ENCODE measurements at places on chromosomes 3 and 15. TPM values are rescaled to one million over a fixed set of nuclear protein-coding genes. Genes with fewer than 3 reads are reported as not detected.

Gene NRROS
- polyA plus RNA-seq: 0.61 TPM

Gene MRPL47
- polyA plus RNA-seq: 21.1 TPM

Gene PP2D1
- not detected for polyA plus RNA-seq

Gene B3GALNT1
- polyA plus RNA-seq: 2.0 TPM

DNA sequence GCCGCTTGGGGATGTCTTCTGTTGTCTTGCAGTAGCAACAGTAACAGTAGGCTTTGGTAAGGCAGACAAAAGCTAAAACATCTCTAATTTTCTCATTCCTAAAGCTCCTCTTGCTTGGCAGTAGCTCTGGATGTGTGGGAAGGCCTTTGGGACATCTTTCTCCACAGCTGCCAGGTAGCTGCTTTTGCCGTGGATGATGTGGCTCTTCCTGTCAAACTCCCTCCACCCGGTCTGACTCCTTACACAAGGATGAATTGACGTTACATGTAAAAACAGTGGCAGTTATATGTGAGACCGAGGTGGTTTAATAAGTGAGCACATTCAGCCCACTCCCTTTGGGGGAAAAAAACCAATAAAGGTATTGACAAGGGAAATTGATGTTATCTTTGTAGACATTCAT is 309.1 kb downstream of the TUSC7 start:
- H3K27me3 ChIP-seq: no peaks in the 10 kb centered on the region
- no peak overlapping the region for H3K4me3 ChIP-seq
- H3K27ac ChIP-seq: no peak overlapping the region
- H3K36me3 ChIP-seq: no peaks in the 10 kb centered on the region
- DNase-seq: no peak

DNA sequence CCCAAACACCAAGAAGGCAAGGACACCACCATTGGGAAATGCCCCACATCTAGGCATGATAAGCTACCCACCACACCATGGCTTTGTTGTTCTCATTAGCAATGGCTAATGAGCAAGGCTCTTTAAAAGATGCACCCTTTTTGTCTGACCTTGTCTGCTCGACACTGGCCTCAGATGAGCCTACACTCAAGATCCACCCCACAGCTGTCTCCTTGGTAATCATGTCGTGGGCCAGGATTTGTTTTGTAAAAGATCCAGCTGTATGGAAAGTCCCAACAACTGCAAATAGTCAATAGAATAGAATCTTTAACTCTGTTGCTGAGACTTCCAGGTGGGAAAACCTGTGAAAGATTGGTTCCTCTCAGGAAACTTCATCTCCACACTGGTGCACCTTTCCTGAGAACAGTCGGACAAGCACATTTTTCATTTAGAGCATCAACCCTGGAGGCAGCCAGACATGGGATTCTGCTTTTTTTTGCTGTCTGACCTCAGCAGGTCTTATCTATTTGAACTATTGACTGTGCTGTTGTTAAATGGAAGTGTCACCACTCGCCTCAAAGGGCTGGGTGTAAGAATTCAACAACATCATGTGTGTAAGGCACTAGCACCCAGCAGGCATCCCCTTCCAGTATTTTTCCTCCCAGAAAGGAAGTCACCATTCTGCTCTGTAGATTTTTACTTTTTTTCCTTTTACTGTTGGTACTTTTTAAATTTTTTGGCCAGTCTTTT is 35.5 kb downstream of the DUT start:
- H3K4me1 ChIP-seq: no peaks in the 10 kb centered on the region
- no peaks in the 10 kb centered on the region for H3K27me3 ChIP-seq
- no peak overlapping the region for H3K4me3 ChIP-seq

- no peaks in the 10 kb centered on the region for H3K4me1 ChIP-seq
- DNase-seq: no peak
Observed at GRCh38 chr3:69182588-69183316, 60.4 kb upstream of the LMOD3 start.

DNA sequence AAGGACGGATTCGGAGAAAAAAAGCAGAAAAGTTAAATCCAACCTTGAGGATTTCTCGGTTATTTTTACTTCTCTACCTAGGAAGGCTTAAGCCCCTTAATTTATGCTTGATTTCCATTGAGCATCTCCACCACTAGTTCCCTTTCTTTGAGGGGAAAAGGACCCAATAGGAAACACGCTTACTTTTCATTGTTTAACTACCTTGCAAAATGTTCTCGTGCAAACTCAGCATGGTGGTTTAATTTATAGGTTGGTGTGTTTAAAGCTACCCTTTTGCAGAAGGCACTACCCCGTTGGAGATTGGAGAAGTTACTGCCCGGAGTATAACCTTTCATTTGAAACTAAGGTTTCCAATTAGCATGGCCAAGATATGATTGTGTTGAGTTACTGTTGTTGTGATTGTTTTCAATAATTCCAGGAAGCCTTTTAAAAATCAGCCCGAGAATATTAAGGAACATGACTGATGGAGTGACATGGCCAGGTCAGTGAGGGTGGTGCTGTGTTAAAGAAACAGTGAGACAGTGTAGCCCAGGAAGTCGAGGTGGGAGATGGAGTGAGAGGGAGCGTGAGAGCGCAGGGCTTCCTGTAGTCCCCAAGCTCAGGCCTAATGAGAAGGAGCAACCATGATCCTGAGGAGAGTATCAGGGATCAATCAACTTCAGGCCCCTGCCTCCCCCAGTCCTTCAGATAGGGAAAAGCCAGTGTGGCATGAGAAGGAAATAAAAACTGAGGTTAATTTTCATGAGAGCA is 76.6 kb downstream of the AQP9 start:
- H3K4me1 ChIP-seq: no peaks in the 10 kb centered on the region
- no peaks in the 10 kb centered on the region for H3K36me3 ChIP-seq
- no peaks in the 10 kb centered on the region for H3K27me3 ChIP-seq
- no peak for DNase-seq
- no peak overlapping the region for H3K4me3 ChIP-seq

DNA sequence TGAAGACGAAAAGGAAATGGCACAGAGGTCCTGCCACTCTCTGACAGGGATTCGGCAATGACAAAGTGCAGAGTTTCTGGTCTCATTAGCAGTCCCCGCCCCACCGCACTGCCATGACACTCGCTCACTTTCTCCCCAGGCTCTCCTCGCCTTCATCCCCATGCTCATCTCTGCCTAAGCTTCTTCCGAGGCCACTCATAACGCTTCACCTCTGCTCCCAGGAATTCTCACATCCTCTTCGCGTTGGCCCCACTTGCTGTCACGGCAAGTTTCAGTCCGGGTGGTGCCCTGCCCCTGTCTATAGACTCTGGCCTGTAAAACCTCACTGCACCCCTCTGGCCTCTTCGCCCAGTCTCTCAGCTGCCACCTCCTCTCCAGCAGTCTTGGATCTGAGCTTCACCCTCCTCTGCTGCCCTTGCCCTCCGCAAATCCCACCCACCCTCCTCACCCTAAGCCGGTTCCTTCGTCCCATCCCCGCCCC is 654 bp downstream of the RUBCN start:
- H3K27ac ChIP-seq: peak overlapping the region; percentile 59
- no peak for DNase-seq
- peak overlapping the region; percentile 94 for H3K4me3 ChIP-seq

DNA sequence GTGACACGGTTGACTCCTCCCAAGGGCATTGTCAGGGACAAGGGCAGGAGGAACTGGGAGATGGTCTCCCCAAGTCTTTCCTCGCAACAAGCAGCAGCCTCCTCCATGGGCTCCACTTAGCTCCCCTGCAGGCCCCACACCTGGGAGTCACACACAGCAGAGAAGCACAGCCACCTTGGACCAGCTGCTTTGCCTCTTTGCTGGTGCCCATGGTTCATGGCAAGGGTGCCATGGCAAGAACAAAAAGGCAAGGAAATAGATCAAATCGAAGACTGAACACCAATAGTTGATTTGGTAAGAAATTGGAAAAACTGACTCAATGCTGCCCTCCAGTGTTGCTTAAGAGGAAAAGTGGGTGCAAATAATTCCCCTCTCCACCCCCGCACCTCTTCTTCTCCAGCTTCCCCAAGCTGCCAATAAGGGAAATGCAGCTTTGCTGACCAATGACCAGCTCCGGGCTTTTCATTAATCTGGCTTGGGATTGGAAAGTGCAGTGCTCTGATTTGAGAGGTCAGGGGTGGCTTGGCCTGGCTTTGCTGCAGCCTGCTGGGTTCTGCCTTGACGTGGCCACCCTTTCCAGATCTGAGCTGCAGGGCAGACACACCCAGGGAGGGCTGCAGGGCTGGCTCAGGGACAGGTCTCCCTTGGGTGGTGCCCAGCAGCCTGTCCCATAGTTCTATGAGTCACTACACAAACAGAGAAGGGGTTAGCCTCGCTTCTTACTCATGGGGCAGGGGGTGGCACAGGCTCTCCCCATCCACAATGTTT is 162.0 kb downstream of the KLF13 start:
- no peak for DNase-seq
- H3K27ac ChIP-seq: no peak overlapping the region
- H3K27me3 ChIP-seq: no peaks in the 10 kb centered on the region
- H3K4me1 ChIP-seq: peaks cover 8% of the 10 kb centered on the region
- no peaks in the 10 kb centered on the region for H3K36me3 ChIP-seq
- no peak overlapping the region for H3K4me3 ChIP-seq

DNA sequence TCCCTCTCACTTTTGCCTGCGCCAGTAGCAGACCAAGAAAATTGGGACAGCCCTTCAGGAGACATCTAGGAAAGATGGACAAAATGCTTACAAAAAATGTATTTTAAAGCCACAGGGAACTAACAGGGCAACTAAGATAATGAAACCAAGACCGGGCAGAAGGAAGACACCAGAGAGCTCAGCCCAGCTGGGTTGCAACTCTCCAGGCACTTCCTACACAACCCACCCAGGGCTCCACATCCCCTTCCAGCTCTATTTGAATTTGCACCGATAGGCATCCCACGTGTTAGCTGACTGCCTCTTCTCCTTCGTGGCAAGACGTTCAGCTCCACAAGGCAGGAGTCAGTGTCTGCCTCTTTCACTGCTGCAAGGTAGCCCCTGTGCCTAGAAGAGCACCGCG is 6.6 kb upstream of the ATP10A start:
- no peaks in the 10 kb centered on the region for H3K4me1 ChIP-seq
- H3K27me3 ChIP-seq: no peaks in the 10 kb centered on the region
- no peak for DNase-seq
- H3K36me3 ChIP-seq: no peaks in the 10 kb centered on the region
- no peak overlapping the region for H3K4me3 ChIP-seq

DNA sequence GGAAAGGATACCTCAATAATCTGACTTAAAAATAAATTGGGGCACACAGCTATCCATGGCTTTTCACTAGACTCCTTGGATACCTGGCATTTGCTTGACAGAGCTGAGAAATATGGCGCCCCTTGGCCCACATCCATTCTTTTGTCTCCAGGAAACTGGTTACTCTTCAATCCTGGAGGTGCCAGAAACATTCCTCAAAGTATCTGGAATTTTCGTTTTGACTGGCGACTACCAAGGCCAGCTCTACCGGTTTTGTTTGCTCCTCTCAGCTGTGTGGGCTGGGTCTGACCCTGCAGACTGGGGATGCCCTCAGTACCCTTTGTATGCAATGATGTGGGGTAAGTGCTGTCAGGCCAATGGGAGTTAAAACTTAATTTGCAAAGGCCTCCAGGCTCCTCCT is 27.0 kb downstream of the KATNBL1 start:
- H3K4me1 ChIP-seq: peaks cover 12% of the 10 kb centered on the region
- no peak overlapping the region for H3K4me3 ChIP-seq
- H3K27me3 ChIP-seq: no peaks in the 10 kb centered on the region
- DNase-seq: peak; percentile 38
- H3K27ac ChIP-seq: no peak overlapping the region

- H3K4me1 ChIP-seq: no peaks in the 10 kb centered on the region
- no peaks in the 10 kb centered on the region for H3K27me3 ChIP-seq
- DNase-seq: no peak
- H3K27ac ChIP-seq: no peak overlapping the region
- H3K36me3 ChIP-seq: no peaks in the 10 kb centered on the region
Observed at GRCh38 chr3:120203016-120203415, 82.0 kb downstream of the GPR156 start.

- H3K4me1 ChIP-seq: no peaks in the 10 kb centered on the region
- no peaks in the 10 kb centered on the region for H3K36me3 ChIP-seq
- no peak for DNase-seq
Observed at GRCh38 chr3:3353153-3353552, 173.7 kb upstream of the CRBN start.

DNA sequence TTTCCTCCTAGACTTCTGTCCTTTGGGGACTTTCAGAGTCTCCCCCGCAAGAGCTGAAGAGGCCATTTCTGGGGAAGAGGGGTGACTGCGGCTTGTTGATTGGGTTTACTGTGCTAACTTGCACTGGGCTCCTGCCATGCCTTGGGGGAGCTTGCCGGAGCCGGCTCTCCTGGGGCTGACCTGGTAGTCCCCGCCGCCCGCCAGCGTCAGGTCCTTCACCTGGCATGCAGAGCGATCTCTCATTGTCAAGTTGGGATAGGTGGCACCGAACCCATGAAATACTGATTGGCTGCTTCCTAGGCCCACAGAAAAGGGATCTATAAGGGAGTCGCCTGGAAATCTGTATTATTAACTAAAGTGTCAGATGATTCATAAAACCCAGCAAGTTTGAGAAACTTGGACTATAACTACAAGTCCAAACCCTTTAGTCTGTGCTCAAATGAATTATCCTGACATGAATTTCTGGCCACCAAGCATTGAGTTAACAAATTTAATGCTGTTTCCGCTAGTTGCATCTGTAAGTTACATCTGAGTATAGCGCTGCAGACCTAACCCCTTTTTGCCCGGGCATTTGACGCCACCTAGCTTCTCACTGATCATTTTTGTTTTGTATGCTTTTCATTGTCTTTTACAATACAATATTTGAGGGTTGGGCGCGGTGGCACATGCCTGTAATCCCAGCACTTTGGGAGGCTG is 607 bp upstream of the IMP3 start:
- H3K4me3 ChIP-seq: peak overlapping the region; percentile 90
- peak overlapping the region; percentile 92 for H3K27ac ChIP-seq
- H3K4me1 ChIP-seq: peaks cover 11% of the 10 kb centered on the region
- no peaks in the 10 kb centered on the region for H3K36me3 ChIP-seq
- no peak for DNase-seq
- H3K27me3 ChIP-seq: no peaks in the 10 kb centered on the region

DNA sequence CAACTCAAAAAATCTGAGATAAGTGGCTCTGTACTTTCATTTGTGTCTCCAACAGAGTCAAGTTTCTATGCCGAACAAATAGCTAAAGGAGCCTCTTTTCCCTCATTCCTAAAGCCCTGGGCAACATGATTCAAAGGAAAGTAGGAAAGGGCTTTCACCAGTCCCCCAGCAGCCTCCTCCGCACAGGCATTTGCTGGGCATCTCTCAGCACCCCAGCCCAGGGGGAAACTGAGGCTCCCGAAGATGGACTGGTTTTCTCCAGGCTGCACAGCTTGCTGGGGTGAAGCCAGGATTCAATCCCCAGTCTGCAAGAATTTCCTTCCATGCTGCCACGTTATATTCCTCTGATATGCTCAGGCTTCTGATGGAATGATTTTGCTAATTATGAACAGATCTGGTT is 163.8 kb downstream of the OCA2 start:
- DNase-seq: no peak
- no peaks in the 10 kb centered on the region for H3K36me3 ChIP-seq
- no peak overlapping the region for H3K27ac ChIP-seq
- no peaks in the 10 kb centered on the region for H3K4me1 ChIP-seq
